ENCODE measurements at places on chromosomes 2 and 18.

- DNase-seq, result no peak
Measured at GRCh38 chr2:216235462-216235861, 126.3 kb downstream of the XRCC5 start.

DNA sequence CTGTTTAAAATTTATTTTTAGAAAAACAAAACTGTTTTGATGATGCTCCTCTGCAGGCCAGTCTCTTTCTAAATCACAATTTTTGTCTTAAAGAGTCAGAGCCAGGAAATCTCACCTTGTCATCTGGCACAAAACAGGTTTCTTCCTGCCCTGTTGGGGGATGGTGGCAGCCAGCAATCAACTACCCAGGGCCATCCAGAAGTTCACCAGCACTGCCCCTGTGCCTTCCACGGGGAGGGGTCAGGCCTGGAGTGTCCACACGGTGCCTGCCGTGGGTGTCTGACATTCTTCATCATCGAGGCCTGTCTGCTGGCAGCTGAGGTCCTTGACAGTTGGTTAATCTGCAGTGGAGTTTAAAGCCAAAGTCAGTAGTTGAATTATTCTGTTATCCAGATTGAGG lies 40.0 kb upstream of the BMP10 start:
- no peak for DNase-seq

- DNase-seq, result no peak
Measured at GRCh38 chr2:63736354-63736753, 105.3 kb upstream of the UGP2 start.

- DNase-seq, result no peak
Measured at GRCh38 chr2:224658780-224659405, 57.3 kb downstream of the CCDC195 start.

DNA sequence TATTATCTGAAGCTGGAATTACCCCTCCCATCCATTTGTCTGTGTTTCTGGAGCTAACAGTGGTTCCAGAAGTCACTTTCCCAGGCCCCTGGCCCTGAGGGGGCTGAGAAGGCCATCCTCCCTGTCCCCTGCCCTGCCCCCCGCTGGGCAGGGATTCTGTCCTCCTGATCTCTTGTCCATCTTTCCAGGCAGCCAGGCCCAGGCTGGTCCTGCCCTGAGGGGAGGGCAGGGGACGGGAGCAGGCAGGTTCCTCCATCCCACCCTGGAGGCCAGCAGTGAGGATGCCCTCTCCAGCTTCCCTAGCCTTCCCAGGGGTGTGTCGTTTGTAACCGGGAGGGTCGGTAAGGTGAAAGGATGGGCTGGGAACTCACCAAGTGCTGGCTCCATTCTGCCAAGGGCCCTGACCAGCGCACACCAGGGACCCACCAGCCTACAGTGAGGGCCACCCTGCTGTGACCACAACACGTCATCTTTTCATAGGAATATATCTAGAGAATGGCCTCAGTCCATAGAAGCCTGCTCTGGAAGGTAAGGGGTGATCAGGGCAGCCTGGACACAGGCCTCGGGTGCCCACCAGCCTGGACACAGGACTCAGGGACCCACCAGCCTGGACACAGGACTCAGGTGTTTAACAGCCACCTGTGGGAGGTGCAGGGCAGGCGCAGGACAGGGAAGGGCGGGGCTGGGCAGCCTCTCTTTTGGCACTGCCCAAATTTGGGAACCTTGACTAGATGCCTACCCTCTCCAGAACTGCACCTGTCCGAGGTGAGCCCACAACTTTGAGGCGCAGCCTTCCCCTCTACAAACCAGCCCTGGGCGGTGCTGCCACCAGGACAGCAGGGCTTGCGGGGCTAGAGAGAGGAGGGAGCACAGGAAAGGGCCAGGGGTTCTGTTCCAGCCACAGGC lies 35.8 kb upstream of the GPC1 start:
- DNase-seq, result no peak

All from inflammatory macrophage (primary cell).